ENCODE measurements at places on chromosomes 5 and 9.

- no peak for DNase-seq
Measured at GRCh38 chr9:130017076-130017475, 25.9 kb downstream of the FNBP1 start.

GRCh38 chr5:75018805-75019587, 33.4 kb downstream of the GCNT4 start:
- no peak for DNase-seq

DNA sequence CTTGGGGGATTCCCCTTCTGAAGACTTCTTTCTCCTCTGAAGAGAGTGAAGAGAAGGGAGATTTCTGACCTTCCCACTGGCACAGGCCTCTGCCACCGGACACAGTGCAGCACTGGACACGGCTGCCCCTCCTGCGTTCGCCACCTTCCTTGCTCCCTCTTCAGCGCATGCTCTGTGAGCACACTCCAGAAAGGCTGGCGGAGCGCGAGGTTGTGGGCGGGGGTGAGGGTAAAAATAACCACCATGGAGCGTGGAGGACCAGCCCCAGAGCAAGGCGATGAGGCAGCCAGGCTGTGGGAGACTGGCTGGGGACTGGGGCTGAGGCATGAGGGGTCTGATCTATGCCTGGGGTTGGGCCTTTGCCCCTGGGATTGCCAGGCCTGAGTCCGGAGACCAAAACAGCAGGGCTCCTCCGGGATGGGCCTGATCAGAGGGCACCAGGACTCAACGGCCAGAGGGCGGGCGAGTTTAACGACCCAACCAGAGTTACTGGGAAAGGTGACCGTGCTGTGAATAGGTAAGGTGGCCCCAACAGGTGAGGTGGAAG, 97.2 kb downstream of the ROR2 start:
- DNase-seq, result no peak

DNA sequence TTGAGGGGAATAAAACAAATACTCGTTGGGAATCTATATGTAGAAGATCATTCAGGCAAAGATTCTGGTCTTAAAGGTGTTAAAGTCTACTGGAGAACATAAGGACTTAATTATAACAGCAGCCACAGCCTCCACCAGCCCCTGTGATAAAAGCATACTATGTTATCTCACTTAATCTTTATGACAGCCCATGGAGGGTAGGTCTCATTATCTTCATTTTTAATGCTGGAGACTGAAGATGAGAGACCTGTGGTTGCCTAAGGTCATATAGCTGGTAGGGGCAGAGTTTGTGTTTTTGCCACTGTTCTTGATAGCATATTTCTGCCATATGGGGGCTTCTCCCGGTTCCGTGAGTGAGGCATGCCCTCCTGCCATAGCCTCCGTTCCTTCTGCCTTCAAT, 88.7 kb downstream of the TRIO start:
- no peak for DNase-seq

DNA sequence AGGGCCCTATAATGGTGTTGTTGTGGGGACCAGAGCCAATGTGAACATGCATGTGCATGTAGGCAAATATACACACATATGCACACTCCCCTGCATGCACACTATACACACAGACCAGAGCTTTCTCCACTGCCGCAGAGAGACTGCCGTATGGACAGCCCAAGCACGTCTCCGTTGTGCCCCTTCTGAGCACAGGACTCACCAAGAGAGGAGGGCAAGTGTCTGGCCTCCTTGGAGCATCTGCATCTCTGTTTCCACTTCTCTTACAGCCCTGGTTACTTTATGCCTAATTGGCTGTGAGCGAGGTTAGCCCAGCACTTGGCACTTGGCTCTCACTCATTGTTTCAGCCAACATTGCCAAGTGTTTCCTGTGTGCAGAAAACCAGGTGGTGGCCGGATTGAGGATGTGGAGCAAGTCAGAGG, 30.4 kb downstream of the CSF2 start:
- DNase-seq, result no peak

GRCh38 chr5:137234973-137235943, 263.9 kb downstream of the SPOCK1 start:
- no peak for DNase-seq

- no peak for DNase-seq
Measured at GRCh38 chr5:161546470-161547301, at the start of gene GABRB2. Gene GABRB2 (minus strand): TSS chr5:161546725. CDS start chr5:161546643, 82 bp downstream.

- DNase-seq, result no peak
Measured at GRCh38 chr5:113123618-113124017, 147.0 kb downstream of the DCP2 start.

- no peak for DNase-seq
Measured at GRCh38 chr9:73531658-73532057, 380.0 kb downstream of the ANXA1 start.

GRCh38 chr5:123992641-123993040, 480.7 kb downstream of the CSNK1G3 start:
- DNase-seq, result no peak

DNA sequence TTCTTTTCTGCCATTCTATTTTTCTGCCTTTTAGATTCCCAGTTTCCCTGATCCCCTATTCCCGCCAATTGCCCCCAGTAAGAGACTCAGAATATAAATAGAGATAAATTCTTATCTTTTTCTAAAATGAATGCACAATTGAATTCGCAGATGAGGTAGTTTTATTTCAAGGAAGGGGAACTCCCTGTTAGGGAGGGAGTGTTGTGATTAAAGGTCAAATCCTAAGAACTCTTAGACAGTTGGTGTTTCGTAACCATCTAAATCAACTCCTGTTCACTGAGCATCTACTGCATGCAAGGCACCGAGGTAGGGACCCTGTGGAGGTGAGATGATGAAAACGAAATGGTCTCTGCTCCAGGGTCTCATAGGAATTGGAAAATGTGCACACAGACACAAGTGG, 7.7 kb upstream of the MAP3K1 start:
- no peak for DNase-seq

DNA sequence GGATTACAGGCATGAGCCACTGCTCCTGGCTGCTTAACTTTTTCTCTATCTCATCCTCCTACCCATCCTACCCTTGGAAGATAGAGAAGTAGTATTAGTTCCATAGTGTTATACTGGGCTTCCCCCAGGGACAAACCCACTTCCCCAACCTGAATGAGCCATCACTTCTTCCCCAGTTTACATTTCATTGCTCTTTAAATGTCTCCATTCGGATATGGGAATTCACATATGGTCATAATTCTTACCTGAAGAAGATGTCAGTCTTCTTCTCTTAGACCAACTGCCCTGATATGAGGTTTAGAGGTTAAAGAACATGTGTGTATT, 1.9 kb downstream of the CD274 start:
- DNase-seq, result no peak

DNA sequence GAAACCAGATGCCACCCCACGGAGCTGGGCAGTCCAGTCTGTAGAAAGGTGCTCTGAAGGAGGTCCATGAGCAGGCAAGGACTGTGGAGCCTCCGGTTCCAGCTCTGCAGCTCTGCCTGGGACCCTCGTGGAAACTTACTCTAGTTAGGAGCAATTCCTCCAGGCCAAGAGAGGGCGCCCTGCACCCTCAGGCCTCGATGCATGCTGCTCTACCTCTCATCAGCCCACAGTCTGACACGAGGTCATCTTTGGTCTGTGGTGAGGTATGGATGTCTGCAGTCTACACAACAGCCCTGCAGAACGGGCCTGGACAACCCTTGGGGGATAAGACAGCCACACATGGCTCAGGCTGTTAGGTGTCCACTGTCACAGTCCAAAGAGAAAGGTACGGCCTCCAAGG, 50.6 kb upstream of the UBTD2 start:
- DNase-seq, result no peak

DNA sequence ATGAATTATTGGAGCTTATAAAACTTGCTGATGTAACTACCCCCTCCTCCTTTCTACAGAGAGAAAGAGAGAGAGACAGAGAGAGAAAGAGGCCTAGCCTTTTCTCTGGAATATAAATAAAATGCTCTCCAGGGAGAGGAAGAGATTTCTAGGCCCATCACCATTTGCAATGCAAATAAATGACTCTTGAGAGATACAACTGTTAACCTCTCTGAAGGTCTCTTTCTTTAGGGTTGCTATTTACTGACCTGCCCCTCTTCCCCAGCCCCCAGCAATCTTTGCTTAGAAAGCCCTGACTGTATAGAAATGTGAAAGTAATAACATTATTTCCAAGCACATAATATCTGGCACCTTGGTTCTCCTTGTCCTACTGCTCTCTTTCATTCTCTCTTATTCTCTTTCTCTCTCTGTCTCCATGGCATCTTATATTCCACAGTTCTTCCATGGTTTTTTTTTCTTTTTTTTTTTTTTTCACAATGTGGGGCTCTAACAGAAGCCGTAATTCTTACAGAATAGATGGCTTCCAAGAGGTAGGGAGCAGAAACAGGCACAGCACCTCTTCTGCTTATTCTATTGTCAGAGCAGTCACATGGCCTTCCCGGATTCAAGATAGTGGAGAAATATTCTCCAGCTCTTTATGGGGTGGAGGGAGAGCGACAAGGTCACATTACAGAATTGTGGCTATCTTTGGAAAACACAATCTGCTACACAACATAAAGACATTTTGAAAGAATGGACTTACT, 1087.9 kb upstream of the NUDT12 start:
- no peak for DNase-seq

DNA sequence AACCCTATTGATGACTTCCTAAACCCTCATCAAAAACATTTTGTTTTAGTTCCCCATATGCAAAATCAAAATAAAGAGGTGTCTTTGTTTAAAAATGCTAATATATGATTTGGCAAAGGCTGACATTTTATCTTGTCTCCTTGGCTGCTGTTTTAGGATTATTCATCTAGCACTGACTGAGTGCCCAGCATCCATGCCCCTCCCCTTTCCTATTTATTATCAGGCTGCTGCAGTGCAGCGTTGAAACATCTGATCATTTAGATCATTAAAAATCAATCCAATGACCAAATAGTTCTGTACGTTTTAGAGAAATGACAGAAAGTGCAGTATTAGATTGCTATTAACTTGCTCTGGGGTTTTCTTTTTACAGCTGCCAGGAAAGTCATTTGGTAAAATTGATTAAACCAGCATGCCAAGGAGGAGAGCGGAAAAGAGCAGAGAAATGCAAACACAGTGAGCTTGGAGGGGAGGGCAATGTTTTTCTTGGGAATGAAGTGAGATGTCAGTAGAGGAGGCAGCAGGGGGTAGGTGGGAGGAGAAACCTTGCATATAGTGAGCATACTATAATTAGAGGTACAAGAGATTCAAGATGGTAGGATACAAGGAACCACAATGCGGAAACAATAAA, 286.3 kb downstream of the PDE4D start:
- DNase-seq, result no peak

- DNase-seq, result no peak
Measured at GRCh38 chr5:150234576-150235499, 45.0 kb downstream of the SLC6A7 start.

DNA sequence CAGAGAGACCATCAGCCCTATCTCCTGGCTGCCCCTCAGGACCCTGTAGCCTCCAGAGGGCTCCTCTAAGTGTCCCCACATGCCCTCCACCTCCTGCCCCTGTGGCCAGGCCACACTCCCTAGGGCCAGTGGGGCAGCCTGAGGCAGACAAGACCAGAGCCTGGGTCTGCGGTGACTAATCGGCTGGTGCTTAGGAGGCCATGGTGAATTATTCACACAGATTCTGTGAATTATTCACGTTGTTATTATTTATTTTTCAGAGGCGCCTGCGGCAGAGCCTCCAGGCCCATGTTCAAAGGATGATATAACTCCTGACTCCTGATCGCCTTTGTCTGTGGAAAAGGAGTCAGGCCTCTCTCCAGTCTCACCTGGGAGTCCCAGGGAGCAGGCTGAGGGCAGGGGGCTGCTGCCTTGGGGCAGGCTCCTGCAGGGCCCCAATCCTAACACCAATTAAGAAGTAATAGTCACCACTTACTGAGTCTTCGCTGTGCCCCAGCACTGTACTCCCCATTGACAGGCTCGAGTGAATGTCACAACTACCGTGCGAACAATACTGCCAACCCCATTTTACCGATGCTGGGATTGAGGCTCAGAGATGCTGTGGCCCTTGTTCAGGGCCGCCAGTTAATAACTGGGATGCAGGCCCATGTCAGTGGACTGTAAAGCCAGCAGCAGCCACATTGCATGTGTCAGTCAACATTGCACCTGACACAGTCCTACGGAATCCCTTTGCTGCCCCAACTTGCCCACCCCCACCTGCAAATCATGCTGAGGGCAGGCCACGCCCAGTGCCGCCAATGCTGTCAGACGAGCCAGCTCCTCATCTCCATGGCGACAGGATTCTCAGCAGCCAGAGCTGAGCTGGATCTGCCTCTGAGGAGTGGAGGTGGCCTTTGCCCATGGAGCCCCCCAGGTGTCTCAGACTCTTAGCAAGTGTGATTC, 94.9 kb downstream of the PCDH1 start:
- DNase-seq, result no peak

- DNase-seq, result no peak
Measured at GRCh38 chr5:102867992-102868662, 113.0 kb downstream of the PAM start.

- no peak for DNase-seq
Measured at GRCh38 chr9:86674487-86674886, 272.8 kb downstream of the GAS1 start.

GRCh38 chr5:150116667-150117400, 30.5 kb upstream of the CSF1R start:
- no peak for DNase-seq

DNA sequence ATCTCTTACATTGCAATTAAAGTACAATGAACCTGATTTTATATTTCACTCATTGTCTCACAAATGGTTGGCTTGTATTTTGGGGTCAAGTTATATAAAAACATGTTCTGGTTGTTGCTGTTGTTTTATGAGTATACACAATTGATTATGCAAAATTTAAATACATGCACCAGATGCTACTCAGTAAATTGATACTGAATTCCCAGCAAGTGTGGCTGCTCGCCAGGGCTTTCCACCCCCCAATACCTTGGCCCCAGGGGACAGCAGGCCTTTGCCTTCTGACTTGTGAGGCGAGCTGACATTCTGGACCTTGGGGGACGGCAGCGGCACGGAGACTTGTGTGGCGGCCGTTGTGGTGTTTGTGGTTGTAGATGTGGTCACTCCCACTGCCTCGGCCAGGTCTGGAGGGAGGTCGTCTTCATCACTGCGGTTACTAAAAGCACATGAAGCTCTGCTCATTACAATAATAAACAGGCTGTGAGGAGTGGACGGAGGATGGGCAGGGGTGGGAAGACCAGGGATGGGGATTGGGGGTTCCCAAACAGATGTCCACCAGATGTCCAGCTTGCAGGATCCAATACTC, 27.0 kb upstream of the FRRS1L start:
- DNase-seq, result no peak

DNA sequence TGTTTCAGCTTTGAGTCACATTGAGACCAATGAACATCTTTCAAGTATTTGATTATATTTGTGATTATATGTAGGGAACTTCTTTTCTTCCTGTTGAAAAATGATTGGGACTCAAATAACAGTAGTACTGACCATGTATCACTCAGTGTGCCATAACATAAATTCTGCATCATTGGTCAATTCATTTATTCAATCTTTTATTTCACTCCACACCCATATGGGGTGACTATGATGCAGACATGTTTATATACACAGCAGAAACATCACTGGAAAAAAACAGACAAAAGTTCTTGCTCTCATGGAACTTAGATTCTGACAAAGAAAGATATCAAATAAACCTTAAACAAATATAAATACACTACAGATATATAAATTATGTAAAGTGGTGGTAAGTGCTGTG, 74.7 kb upstream of the ANXA1 start:
- DNase-seq, result no peak

Measured in stimulated activated CD4-positive, alpha-beta T cell treated with anti-CD3 and anti-CD28 coated beads, Interleukin-12 subunit alpha, Interleukin-12 subunit beta, amount 100 ng/mL, for 24 hours (primary cell).